ENCODE measurements at places on chromosomes 6 and 20.

- DNase-seq, result no peak
Observed at GRCh38 chr6:35786272-35786671, 5.5 kb downstream of the CLPSL1 start.

- DNase-seq, result no peak
Observed at GRCh38 chr6:132592855-132593254, 3.3 kb upstream of the TAAR5 start.

DNA sequence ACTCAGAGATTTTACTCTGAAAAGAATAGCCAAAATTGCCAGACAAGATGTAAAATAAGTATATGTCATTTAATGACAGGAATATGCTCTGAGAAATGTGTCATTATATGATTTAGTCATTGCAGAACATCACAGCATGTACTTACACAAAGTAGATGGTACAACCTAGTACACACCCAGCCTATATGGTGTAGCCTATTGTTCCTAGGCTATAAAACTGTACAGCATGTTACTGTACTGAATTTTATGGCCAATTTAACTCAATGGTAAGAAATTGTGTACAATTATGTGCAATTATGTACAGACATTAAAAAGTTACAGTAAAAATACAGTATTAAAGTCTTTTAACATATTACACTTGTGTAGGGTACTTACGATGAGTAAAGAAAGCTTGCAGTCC, 311.9 kb upstream of the EPHA7 start:
- DNase-seq, result no peak

DNA sequence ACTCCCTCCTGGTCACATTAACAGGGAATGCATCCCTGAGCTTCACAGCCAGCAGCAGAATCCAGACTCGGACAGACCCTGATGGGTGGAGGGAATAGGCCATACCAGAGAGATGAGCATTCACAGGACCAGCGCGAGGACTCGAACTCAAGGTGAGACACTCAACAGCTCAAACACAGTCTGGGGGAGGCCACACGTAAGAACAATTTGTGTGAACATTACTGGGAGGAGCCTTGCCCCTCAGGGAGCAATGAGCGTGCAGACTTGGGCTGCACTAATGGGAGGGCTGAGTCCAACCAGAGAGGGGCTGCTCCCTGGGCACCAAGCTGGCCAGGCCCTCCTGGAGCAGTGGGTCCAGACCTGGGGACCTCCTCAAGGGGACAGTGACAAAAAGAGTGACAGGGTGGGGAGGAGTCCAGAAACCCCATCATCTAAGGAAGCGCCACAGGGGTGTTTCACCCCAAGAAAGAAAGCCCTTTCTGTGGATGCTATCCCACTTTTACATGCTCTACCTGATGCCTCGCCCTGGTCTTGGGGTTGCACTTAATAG, 118.4 kb downstream of the MRPL14 start:
- DNase-seq, result no peak

DNA sequence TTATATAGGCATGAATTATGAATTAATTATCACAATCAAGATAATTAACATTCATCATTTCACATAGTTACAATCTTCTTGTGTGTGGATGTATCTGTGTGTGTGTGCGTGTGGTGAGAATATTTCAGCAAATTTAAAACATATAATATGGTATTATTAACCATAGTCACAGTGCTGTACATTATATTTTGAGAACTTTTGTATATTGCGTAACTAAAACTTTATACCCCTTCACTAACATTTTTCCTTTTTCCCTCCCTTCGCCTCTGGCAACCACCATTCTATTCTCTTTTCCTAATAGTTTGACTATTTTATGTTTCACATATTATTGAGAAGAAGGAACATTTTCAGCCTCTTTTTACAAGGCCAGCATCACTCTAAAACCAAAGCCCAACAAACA, 176.8 kb downstream of the HTR1B start:
- DNase-seq, result no peak

All from NCI-H1048 (cell line).